CD4-positive, alpha-beta T cell treated with Interleukin-6 for 4 hours (primary cell): ENCODE measurements at places on chromosomes 5 and 9.

DNA sequence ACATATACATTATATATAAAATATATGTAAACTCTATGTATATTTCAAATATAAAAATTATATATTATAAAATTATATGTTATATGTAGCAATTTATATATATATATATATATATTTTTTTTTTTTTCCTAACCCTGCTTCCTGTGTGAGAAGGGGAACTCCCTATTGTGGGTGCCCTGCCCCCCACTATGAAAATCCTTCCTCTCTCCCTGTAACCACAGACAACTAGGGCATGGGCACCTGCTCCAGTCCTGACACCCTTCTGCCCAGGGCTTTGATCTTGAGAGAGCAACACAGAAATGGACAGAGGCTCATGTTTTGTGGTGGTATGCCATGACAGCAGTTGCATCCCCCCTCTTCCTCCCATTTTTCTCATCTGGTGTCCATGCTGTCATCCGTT, 148.7 kb upstream of the IL12B start:
- DNase-seq: peak; percentile 9

DNA sequence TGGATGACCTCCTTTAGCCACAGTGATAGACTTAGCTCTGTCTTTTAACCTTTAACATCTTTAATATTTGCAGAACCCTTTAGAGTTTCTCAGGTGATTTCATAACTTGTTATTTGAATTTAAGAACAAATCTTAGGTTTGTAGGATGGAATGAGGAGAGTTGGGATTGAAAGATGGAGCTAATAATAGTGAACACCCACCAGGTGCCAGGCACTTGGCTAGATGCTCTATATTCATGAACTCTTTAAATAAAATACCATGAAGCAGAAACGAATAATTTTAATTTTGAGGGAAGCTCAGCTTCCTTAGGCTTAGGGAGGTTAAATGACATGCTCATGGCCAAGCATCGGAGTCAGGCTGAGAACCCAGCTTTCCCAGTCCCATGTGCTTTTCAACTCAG, 19.4 kb upstream of the CARNMT1 start:
- DNase-seq: no peak

- peak; percentile 22 for DNase-seq
Measured at GRCh38 chr5:74648835-74649293, 8.3 kb upstream of the ENC1 start.

- no peak for DNase-seq
Measured at GRCh38 chr9:84592918-84593317, 76.6 kb upstream of the NTRK2 start.

- no peak for DNase-seq
Measured at GRCh38 chr9:61671276-61671973, 481.6 kb downstream of the SPATA31A7 start.

DNA sequence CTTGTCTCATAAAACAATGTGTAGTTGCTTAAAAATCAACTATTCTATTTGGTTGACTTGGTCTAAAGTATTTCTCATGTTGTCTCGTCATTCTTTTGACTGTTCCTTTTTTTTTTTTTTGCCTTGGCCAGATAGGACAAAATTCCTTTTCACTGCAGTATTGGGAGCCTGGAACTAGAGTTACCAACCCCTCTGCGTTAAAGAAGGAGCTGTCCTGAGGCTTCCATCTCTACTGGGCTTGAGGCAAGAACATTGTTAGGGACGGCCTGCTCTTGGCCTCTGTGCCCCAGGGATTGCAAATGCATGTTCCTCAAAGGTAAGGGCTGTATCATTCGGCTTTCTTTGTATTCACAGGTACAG, 1.4 kb upstream of the NPR2 start:
- no peak for DNase-seq

DNA sequence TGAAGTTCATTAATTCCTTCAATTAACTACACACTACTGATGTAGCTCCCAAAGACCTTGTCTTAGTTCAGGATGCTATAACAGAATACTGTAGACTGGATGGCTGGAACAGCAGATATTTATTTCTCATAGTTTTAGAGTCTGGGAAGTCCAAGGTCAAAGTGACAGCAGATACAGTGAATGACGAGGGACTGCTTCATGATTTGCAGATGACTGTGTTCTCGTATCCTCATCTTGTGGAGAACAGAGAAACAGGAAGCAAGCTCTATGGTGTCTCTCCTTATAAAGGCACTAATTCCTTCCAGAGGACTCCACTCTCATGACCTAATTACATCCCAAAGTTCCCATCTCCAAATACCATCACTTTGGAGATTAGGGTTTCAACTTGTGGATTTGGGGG, 65.6 kb upstream of the MAP1B start:
- no peak for DNase-seq

DNA sequence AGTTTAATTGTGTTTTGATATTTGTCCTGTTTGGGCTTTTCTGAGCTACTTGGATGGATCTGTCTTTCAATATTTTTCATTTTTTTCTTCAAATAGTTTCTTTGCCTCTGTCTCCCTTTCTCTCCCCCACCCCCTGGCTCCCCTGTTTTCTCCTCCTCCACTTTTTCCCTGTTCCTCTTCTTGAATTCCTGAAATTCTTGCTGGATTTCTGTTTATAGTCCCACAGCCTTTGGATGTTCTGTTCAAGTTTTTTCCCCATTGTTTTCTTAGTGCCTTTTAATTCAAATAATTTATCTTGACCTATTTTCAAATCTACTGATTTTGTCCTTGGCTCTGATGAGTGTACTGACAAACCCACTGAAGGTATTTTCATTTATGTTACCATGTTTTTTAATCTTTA, 113.0 kb downstream of the VPS13A start:
- no peak for DNase-seq

DNA sequence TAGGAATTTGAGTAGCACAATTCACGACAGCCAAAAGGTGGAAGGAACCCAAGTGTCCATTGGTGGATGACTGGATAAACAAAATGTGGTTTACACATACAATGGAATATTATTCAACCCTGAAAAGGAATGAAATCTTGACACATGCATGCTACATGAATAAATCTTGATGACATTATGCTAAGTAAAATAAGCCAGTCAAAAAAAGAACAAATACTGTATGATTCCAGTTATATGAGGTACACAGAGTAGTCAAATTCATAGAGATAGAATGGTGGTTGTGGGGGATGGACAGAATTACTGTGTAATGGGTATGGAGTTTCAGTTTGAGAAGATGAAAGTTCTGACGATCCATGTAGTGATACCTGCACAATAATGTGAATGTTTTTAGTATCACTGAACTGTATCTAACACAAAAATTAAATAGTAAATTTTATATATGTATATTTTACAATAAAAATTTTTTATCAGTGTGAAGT, 117.7 kb upstream of the GNA14 start:
- no peak for DNase-seq

DNA sequence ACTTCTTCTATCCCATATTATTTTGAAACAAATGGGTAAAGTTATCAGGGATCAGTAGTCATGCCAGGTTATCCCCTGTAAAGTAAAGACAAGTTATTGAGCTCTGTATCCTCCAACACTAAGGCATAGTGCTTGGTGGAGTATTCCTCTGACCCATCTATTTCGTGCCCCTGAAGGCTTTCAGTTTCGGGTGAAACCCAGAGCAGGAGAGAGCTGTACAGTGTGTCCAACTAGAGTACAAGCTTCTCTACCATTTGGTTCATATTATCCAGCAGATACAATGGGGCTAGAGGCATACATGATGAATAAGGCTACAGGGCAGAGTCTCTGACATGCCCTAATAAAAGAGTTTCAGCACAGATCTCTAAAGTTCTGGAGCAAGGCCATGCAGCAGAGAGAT, 3.2 kb upstream of the SLC22A4 start:
- no peak for DNase-seq

DNA sequence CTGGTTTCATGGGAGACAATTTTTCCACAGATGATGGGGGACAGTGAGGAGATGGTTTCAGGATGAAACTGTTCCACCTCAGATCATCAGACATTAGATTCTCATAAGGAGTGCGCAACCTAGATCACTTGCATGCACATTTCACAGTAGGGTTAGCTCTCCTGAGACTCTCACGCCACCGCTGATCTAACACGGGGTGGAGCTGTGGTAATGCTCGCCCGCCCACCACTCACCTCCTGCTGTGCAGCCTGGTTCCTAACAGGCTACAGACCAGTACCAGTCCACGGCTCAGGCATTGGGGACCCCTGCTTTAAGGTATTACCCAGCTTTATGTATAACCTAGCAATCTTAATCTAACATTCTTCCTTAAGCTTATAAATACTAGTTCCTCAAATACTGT, 35.6 kb downstream of the TTC39B start:
- DNase-seq: peak; percentile 33

DNA sequence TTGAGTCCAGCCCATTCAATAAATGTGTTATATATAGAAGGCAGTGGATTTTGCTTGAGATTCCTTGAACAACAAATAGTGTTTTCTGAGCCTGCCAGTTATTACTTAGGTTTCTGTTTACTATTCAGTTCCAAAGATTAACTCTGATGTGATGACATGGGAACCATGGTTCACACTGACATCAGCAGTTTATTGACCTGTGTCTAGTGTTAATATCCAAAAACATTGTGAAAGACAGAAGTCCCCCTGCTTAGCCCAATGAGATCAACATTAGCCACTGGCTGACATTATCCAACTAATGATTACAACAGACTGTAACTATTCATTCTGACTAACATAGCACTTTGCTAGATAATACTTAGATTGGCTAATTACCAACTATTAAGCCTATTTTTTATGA, 14.9 kb downstream of the APBA1 start:
- DNase-seq: no peak

DNA sequence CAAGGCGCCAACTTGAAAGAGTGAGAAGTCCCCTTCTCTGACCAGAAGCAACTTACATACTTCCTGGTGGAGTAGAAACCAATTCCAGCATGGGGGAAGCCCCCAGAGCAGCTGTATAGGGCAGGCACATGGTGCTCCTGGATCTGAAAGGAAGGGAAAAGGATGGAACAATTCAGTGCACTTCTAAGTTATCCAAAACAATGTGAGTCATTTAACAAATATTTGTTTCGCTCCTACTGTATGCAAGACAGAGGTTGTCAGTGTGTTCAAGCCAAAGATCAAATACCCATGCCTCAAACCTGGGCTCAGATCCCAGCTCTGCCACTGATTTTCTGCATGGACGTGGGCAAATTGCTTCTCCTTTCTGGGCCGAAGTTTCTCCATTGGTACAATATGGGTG, 67.1 kb downstream of the LHX2 start:
- no peak for DNase-seq

GRCh38 chr9:120438111-120438510, 141.9 kb downstream of the CDK5RAP2 start:
- DNase-seq: no peak

- DNase-seq: no peak
Measured at GRCh38 chr9:6598249-6598725, 47.2 kb downstream of the GLDC start.

GRCh38 chr5:28275931-28276330, 1237.5 kb upstream of the CDH9 start:
- DNase-seq: no peak

- no peak for DNase-seq
Measured at GRCh38 chr5:148585988-148586387, 68.3 kb downstream of the HTR4 start.

- DNase-seq: peak; percentile 47
Measured at GRCh38 chr5:132099076-132099748, 25.6 kb downstream of the CSF2 start.

DNA sequence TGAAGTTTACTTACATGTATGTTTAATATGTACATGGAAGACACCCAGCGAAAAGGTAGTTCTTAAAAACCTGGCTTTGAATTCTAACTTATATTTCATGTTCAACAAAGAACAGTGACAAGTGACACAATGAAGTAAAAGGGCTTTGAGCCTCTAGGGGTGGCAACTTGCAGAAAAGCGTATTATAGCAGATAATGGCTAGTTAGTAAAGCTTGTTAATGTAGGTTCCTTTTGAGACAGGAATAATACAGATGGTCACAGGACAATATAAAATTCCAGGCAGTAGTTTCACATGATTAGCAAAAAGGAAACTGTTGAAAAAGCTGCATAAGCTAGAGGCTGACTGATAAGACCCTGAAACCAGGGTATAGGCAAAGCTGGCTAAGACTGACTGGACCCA, 132.4 kb upstream of the FTMT start:
- no peak for DNase-seq

DNA sequence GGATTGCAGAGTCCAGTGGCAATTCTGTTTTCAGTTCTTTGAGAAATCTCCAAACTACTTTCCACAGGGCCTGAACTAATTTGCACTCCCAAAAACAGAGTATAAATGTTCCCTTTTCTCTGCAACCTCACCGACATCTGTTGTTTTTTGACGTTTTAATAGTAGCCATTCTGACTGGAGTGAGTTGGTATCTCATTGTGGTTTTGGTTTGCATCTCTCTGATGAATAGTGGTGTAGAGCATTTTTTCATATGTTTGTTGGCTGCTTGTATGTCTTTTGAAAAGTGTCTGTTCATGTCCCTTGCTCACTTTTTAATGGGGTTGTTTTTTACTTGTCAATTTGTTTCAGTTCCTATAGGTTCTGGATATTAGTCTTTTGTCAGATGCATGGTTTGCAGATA, 72.6 kb downstream of the PALM2AKAP2 start:
- no peak for DNase-seq

DNA sequence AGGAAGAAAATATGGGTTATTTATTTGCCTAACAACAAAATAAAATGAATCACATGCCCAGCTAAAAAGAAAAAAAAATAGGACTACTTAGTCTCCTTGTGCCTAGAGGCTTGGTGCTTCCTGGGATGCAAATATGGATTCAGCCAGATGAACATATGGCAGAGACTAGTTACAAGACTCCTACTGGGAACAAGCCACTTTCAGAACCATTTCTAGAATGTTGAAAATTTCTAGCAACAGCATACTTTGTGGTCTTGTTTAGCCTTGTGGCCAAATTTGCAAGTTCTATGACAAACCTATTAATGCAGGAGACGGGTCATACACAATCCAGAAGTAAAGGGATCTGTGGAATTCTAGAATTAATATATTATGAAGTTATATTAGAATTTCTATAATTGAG, 198.7 kb downstream of the CHSY3 start:
- DNase-seq: no peak

- DNase-seq: no peak
Measured at GRCh38 chr5:173246135-173246495, 11.1 kb upstream of the NKX2-5 start.

DNA sequence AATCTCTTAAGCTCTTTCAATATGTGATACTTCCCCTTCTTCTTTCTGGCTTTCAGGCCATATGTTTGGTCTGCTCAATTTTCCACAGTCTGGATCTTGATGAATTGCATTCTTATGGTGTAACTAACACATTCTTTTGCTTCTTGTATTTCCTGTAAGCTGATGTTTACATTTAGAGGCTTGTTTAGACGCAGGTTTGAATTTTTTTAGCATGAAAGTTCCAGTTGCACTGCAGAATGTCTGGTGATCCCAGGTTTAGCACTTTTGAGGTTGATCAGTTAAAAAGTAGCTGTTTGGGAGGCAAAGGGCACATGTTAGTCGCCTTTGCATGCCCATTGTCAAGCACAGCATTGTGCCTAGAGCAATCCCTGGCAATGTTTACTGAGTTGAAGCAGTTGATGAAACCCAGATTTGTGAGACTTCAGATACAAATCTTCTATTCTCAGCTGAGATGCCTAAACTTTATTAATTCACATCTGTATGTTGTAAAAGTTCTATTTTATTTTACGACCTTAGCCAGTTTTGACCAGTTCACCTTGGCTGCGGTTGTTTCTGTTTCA, 59.6 kb upstream of the SPATA31C2 start:
- no peak for DNase-seq
